ENCODE measurements at places on chromosomes 2 and 18. TPM values are rescaled to one million over a fixed set of nuclear protein-coding genes. Genes with fewer than 3 reads are reported as not detected.

The ICOS gene
- total RNA-seq, result not detected

The ATOH8 gene
- 23.8 TPM for total RNA-seq

The VIT gene
- total RNA-seq, result 0.46 TPM

The UGT1A8 gene
- not detected for total RNA-seq

The ATP6V1B1 gene
- not detected for total RNA-seq

The SRD5A2 gene
- not detected for total RNA-seq

The ZFP36L2 gene
- 5.7 TPM for total RNA-seq

The ZNF397 gene
- 3.8 TPM for total RNA-seq

The ANKRD36 gene
- 38.9 TPM for total RNA-seq

The ADGRF3 gene
- 0.04 TPM for total RNA-seq

The ACP1 gene
- total RNA-seq, result 89.2 TPM

The GPR45 gene
- not detected for total RNA-seq

The TXNDC2 gene
- total RNA-seq, result under 0.01 TPM

The AMER3 gene
- not detected for total RNA-seq

The IL36A gene
- total RNA-seq, result not detected

The AGXT gene
- not detected for total RNA-seq

The RIT2 gene
- total RNA-seq, result not detected

The UPP2 gene
- not detected for total RNA-seq

The PAX8 gene
- total RNA-seq, result 0.18 TPM

The RNF125 gene
- 0.60 TPM for total RNA-seq

The MFSD6 gene
- 1.2 TPM for total RNA-seq
